ENCODE measurements at places on chromosomes 11 and 22. TPM values are rescaled to one million over a fixed set of nuclear protein-coding genes. Genes with fewer than 3 reads are reported as not detected.

The MCM5 gene
- polyA plus RNA-seq, result 6.9 TPM

- no peak for DNase-seq
Measured at GRCh38 chr11:2580061-2580421, 119.8 kb downstream of the KCNQ1OT1 start.

DNA sequence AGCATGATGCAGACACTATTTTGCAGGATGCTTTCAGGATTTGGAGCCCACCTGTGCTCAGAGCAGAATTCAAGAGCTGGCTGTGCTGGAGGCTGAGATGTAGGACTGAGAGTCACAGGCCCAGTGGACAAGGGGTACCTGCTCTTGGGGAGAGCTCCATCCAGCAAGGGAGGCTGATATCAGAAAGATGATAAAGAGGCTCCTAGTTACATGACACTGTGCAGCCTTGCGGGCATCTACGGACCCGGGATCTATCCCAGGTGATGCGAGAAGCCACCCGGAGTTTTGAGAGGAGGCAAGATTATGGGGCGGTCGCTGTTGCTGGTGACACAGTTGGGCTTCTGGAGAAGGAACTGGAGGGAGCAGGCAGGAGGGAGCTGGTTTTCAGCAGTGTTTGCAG is 579.0 kb downstream of the TBC1D22A start:
- DNase-seq, result no peak

The HINFP gene
- polyA plus RNA-seq, result 8.3 TPM

DNA sequence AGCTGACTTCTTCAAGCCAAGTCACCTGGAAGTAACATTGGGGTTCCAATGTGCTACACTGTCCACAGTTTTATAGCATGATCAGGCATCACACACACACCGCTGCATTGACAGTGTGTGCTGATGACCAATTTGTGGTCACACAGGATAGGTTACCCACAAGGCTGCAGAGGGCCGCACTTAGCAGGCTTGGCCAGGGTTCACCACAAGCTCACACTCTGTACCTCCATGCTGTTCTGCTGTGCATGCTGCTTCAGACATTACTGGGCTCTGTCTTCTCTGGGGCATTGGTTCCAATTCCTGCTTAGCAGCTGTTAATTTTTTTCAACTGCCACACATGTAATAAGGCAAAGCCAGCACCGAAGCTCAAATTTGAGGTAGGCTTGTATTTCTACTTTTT is 11.0 kb upstream of the NRIP3 start:
- DNase-seq, result no peak

GRCh38 chr11:95241681-95242081 is 10.7 kb upstream of the SESN3 start:
- DNase-seq, result no peak

GRCh38 chr22:30283342-30283741 is 6.0 kb downstream of the CASTOR1 start:
- DNase-seq, result no peak

The FAM83F gene
- 0.01 TPM for polyA plus RNA-seq

DNA sequence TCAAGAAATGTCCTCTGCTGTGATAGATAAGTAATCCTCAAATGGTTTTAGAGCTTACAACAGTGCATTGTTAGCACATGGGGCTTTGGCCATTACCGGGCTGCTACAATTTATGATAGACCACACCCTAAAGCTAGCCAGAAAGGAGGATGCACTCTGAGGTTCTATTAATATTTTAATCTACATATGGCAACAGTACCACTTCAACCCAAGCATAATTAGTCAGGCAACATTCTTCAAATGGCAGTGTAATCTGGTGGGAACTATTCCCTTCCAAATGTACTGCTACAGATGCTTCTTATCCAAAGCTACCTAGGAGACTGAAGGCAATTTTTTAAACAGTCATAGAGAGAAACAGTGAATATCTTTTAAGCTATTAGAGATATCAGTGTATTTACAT is 697.6 kb downstream of the KCNA4 start:
- DNase-seq, result no peak

GRCh38 chr11:20966489-20966888 is 297.1 kb downstream of the NELL1 start:
- DNase-seq, result no peak

- DNase-seq, result no peak
Measured at GRCh38 chr22:20536590-20537324, 29.3 kb downstream of the MED15 start.

- DNase-seq, result peak; percentile 74
Measured at GRCh38 chr11:44621140-44621681, 55.7 kb downstream of the CD82 start.

The SAC3D1 gene
- 19.2 TPM for polyA plus RNA-seq

- DNase-seq, result no peak
Measured at GRCh38 chr11:71266114-71266833, 13.9 kb upstream of the SHANK2 start.

DNA sequence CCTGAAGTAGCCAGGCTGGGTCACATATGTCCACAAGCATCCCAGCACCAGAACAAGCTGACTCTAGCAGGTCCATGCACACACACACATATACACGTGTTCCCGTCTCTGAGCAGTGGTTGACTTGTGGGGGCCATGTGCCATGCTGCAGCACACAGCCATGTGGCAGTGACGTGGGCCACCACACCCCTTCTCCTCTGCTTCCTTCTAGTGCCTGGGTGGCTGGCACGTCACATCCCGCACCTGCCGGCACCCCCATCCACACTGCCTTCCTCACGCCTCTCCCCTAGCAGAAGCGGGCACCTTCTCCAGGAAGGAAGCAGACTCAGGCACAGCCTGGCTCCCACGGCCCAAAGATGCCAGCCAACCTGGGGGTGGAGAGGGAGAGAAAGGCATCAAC is 9.5 kb downstream of the SYT7 start:
- DNase-seq, result no peak

DNA sequence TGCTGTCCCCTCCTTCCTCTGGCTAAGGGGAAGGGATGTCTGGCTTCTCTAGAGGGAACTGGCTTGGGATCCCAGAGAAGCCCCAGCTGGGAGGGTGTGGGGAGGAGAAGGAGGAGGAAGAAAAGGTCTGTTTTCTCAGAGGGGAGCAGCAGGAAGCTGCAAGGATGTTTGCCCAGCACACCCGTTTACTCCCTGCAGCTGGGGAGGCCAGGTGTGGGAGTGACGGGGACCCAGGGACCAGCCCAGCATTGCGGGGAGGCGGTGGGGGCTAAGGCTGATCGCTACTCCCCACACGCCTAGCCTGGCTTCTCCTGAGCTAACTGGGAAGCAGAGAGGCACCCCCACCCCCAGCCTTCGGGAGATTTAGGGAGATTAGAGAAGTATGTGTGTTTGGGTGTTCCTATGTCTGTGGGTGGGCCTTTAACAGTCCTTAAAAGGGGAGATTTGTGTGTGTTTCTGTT is 3.9 kb downstream of the CREB3L1 start:
- DNase-seq, result no peak

- DNase-seq, result no peak
Measured at GRCh38 chr11:66716996-66717395, 12.0 kb downstream of the SPTBN2 start.

The SEZ6L gene
- 0.04 TPM for polyA plus RNA-seq

GRCh38 chr11:12377106-12377823 is at the start of gene PARVA:
Gene PARVA, plus strand, starts transcription at chr11:12377571. Its CDS starts 77 bp downstream, at chr11:12377648.
- DNase-seq, result peak; percentile 67

The DCHS1 gene
- 1.1 TPM for polyA plus RNA-seq

Data from psoas muscle (tissue), 8 donors.